ENCODE measurements at places on chromosomes 3 and 15. TPM values are rescaled to one million over a fixed set of nuclear protein-coding genes. Genes with fewer than 3 reads are reported as not detected.

- no peaks in the 10 kb centered on the region for H3K4me1 ChIP-seq
- H3K4me3 ChIP-seq: no peak overlapping the region
- no peak for DNase-seq
- H3K36me3 ChIP-seq: no peaks in the 10 kb centered on the region
Measured at GRCh38 chr3:100005665-100006393, 108.5 kb downstream of the FILIP1L start.

DNA sequence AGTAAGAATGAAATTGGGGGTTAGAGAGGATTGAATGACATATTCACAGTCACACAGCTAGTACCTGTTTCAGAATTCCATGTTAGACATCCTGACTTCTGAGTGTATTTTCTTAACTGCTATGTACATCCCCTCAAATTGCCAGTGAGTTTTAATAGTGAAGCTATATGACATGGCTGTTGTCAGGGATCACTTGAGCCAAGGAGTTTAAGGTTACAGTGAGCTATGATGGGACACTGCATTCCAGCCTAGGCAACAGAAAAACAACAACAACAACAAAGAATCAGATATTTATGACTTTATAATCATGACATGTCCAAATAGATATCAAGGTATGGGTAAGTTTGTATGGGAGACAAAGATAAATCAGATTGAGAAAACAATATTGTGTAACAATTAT lies 16.6 kb downstream of the PARP15 start:
- H3K27me3 ChIP-seq: no peaks in the 10 kb centered on the region
- no peak overlapping the region for H3K27ac ChIP-seq
- no peaks in the 10 kb centered on the region for H3K36me3 ChIP-seq
- DNase-seq: no peak
- no peaks in the 10 kb centered on the region for H3K4me1 ChIP-seq

DNA sequence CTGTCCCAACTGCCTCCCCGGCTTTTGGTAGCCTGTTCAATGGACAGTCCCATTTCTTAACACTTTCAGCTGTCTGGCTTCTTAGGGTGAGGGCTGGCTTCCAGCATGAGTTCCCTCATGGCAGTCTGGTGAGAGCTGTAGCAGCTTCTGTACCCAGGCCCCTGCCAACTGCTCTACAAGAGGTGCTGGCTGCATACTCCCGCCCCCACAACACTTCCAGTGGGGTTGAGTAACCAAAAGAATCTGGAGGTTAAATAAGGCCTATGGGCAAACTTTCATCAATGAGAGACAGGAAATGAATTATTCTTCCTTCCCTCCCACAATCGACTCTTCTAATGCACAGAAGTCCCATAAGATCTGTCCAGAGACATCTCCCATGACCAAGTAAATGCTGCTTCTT lies 145.0 kb downstream of the NEK10 start:
- no peaks in the 10 kb centered on the region for H3K36me3 ChIP-seq
- no peak overlapping the region for H3K27ac ChIP-seq
- H3K4me3 ChIP-seq: no peak overlapping the region
- DNase-seq: no peak

DNA sequence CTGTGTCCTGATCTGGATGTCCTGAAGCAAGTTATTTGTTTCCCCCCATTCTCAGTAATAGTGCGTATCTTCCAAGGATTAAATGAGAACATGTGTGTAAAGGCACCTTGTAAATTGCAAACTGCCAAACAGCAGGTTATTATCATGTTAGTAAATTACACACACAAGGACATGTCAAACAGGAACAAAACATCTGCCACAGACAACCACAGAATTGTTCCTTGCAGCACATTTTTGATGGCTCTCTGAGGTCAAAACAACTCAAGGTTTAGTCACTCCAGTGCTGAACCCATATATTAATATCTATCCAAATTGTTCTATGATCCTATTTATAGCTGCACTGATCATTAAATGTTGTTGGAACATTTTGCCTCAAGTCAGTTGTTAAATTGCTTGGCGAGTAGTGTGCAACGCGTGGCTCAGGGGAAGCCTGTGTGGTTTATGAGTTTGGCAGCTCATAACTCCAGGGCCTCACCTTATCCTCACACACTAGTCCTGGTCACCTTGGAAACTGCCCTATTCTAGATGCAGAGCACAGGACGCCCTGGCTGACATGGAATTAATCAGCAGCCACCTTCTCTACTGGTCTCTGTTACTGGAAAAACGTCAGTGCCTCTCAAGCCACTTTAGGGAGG lies 46.3 kb upstream of the CDV3 start:
- no peaks in the 10 kb centered on the region for H3K36me3 ChIP-seq
- H3K4me3 ChIP-seq: no peak overlapping the region
- H3K4me1 ChIP-seq: no peaks in the 10 kb centered on the region
- DNase-seq: no peak
- no peak overlapping the region for H3K27ac ChIP-seq

DNA sequence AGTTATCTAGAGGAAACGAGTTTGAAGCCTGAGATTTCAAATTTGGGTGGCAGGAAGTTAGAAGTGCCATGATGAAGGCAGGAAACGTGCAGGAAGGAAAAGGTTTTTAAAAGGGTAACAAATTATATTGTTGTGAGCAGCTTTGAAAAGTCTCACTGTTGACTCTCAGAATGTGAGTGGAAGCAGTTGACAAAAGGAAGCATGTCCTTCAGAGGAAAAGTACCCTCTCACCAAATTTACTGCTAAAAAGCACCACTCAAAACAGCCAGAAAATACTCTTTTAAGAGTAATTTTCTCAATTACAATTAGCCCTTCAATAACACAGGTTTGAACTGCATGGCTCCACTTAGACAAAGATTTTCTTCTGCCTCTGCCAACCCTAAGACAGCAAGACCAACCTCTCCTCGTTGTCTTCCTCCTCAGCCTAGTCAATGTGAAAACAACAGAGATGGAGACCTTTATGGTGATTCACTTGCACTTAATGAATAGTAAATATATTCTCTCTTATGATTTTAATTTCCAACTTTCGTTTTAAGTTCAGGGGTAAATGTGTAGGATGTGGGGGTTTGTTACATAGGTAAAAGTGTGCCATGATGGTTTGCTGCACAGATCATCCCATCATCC lies 117.1 kb upstream of the LIPC start:
- peak overlapping the region; percentile 21 for H3K27ac ChIP-seq
- H3K4me1 ChIP-seq: peaks cover 30% of the 10 kb centered on the region
- H3K27me3 ChIP-seq: no peaks in the 10 kb centered on the region
- peak; percentile 33 for DNase-seq

DNA sequence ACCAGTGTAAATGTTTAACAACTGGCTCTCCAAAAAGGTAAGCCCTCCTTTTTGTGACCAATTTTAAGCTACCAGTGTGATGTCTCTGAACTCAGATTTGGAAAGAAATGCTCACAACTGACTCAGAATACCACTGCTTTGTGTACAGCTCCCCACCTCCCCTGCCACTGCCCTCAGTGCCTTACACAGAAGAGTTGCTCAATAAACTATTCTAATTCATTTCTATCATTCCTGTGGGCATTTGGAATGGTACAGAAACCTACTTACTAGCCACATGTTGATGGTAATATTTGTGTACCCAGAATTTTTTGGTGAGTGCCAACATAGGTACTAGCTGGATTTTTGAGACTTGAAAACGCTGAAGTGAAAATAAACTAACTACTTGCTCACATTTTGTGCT lies 16.0 kb downstream of the LRRN1 start:
- no peak for DNase-seq
- H3K27ac ChIP-seq: no peak overlapping the region
- H3K4me1 ChIP-seq: no peaks in the 10 kb centered on the region
- H3K27me3 ChIP-seq: no peaks in the 10 kb centered on the region

DNA sequence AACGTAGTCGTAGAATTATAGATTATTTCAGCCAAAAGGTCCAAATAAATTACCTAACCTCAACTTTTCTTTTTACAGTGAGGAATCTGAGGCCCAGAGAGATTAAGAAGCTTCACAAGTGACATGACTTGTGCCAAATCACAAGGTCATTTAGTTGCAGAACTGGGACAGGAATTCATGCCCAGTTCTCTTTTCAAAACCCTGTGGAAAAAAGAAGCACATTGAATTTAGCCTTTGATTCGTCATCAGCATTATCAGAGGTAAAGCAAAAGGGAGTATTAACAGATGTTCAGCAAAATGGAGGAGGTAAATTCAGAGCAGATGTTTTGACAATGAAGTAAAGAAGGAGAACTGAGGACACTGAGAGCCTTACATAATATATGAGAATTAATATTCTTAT lies 4.5 kb downstream of the SERPINI2 start:
- no peaks in the 10 kb centered on the region for H3K4me1 ChIP-seq
- H3K27ac ChIP-seq: no peak overlapping the region
- H3K4me3 ChIP-seq: no peak overlapping the region
- H3K36me3 ChIP-seq: no peaks in the 10 kb centered on the region
- DNase-seq: no peak
- no peaks in the 10 kb centered on the region for H3K27me3 ChIP-seq

GRCh38 chr3:188282871-188283270 lies 128.9 kb downstream of the LPP start:
- DNase-seq: no peak
- H3K4me3 ChIP-seq: no peak overlapping the region
- H3K27ac ChIP-seq: no peak overlapping the region
- H3K4me1 ChIP-seq: no peaks in the 10 kb centered on the region
- no peaks in the 10 kb centered on the region for H3K27me3 ChIP-seq

DNA sequence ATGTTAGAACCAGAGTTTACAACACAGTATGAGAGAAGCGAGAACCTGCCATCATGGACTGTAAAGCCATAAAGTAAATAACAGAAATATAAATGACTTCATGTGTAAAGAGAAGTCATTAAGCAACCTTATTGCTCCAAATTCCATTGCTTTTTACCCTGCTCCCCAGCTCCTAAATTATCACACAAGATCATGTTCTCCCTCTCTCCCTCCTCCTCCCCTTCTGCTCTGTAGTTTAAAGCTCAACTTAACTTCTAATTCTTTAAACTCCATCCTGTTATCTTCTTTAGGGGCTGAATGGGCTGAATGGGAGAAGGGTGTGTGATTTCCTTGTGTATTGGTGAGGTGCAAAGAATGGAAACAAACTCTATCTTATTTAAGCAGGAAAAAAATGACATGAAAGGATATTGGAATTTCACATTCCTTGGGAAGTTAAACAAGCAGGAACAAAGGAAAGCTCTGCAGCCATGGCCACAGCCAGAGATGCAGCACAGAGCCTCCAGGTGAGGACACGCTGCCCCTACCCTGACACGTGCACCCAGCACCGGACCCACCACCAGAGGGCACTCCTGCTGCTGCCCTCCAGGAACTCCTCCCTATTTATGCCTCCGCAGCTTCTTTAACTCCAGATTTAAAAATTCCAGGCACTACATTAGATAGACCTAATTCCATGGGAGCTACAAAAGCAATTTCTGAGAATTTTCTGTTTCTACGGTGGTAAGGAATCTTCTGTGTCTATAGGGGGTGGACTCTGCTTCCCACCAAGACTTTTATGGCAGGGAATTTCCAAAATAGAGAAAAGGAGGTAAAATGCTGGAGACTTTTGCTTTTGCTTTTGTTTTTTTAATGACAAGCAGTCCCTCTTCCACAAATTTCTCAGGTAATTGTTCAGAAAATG lies 76.9 kb upstream of the ABI3BP start:
- H3K36me3 ChIP-seq: no peaks in the 10 kb centered on the region
- no peaks in the 10 kb centered on the region for H3K4me1 ChIP-seq
- DNase-seq: peak; percentile 57

- no peak for DNase-seq
- no peaks in the 10 kb centered on the region for H3K36me3 ChIP-seq
- H3K27me3 ChIP-seq: no peaks in the 10 kb centered on the region
- H3K27ac ChIP-seq: no peak overlapping the region
- no peaks in the 10 kb centered on the region for H3K4me1 ChIP-seq
Measured at GRCh38 chr15:64324165-64324877, 31.7 kb downstream of the CSNK1G1 start.

GRCh38 chr3:53643757-53644156 lies 149.3 kb downstream of the CACNA1D start:
- no peaks in the 10 kb centered on the region for H3K36me3 ChIP-seq
- H3K27ac ChIP-seq: no peak overlapping the region
- no peaks in the 10 kb centered on the region for H3K27me3 ChIP-seq
- H3K4me3 ChIP-seq: no peak overlapping the region
- DNase-seq: no peak
- H3K4me1 ChIP-seq: no peaks in the 10 kb centered on the region

DNA sequence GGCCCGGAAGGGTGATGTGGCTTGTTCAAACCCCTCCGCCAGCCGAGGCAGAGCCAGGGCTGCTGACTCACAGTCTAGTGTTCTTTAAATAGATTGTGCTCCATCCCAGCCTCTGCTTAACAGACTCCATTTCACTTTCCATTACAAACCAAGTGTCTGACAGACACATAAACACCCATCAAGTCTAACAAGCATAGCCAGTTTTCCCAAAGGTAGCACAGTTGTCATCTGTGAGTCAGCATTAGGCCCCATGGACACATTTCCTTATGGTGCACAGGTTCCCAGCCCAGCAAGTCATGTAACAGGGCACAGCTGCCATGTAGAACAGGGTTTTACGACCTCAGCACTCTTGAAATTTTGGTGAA lies 109.9 kb upstream of the RAP2B start:
- H3K36me3 ChIP-seq: no peaks in the 10 kb centered on the region
- peak overlapping the region; percentile 66 for H3K27ac ChIP-seq
- H3K4me1 ChIP-seq: no peaks in the 10 kb centered on the region
- H3K27me3 ChIP-seq: no peaks in the 10 kb centered on the region

GRCh38 chr3:127637971-127638370 lies 9.0 kb downstream of the PODXL2 start:
- DNase-seq: no peak
- H3K27me3 ChIP-seq: no peaks in the 10 kb centered on the region
- peaks cover 9% of the 10 kb centered on the region for H3K4me1 ChIP-seq
- H3K36me3 ChIP-seq: no peaks in the 10 kb centered on the region
- no peak overlapping the region for H3K27ac ChIP-seq

- no peak overlapping the region for H3K27ac ChIP-seq
- no peaks in the 10 kb centered on the region for H3K4me1 ChIP-seq
- H3K36me3 ChIP-seq: no peaks in the 10 kb centered on the region
- no peak overlapping the region for H3K4me3 ChIP-seq
- no peak for DNase-seq
- H3K27me3 ChIP-seq: no peaks in the 10 kb centered on the region
Measured at GRCh38 chr3:69806735-69807438, 67.6 kb downstream of the MITF start.

- H3K36me3 ChIP-seq: no peaks in the 10 kb centered on the region
- H3K4me3 ChIP-seq: no peak overlapping the region
- no peak overlapping the region for H3K27ac ChIP-seq
- H3K4me1 ChIP-seq: no peaks in the 10 kb centered on the region
- DNase-seq: no peak
- H3K27me3 ChIP-seq: no peaks in the 10 kb centered on the region
Measured at GRCh38 chr15:50552238-50552637, 5.8 kb upstream of the USP50 start.

Gene GATA2
- total RNA-seq: not detected

Gene FES
- total RNA-seq: 2.6 TPM

Gene ASB7
- total RNA-seq: 16.0 TPM

Gene DOCK3
- total RNA-seq: 2.1 TPM

Gene BTD
- 5.5 TPM for total RNA-seq

Gene SKOR1
- total RNA-seq: 0.15 TPM

Gene TM4SF1
- 0.18 TPM for total RNA-seq

Gene C2CD4B
- total RNA-seq: not detected

Gene ISLR
- total RNA-seq: not detected

Gene ARGFX
- total RNA-seq: not detected

Measured in CD8-positive, alpha-beta memory T cell (primary cell).